ENCODE measurements at places on chromosomes 11 and 22.

- no peak overlapping the region for H3K27ac ChIP-seq
- H3K27me3 ChIP-seq = no peaks in the 10 kb centered on the region
- no peaks in the 10 kb centered on the region for H3K4me1 ChIP-seq
- H3K4me3 ChIP-seq = no peak overlapping the region
- no peak for DNase-seq
- no peaks in the 10 kb centered on the region for H3K36me3 ChIP-seq
These were observed 990.2 kb downstream of the BRD1 start for GRCh38 chr22:48837341-48837935.

DNA sequence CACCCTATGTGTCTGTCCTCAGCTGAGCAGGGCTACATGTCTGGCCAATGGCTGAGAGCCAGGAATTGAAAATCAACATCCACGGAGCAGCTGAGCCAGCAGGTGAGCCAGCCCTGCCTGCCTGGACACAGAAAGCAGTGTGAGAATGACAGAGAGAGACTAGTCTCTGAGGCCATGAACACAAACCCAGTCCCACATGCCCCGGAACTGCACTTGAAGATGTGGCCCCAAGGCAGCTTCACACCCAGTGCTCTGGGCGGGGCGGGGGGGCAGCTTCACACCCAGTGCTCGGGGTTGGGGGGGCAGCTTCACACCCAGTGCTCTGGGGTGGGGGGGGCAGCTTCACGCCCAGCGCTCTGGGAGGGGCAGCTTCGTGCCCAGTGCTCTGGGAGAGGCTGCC, 37.6 kb downstream of the TRMU start:
- H3K4me1 ChIP-seq = peaks cover 2% of the 10 kb centered on the region
- H3K27me3 ChIP-seq = no peaks in the 10 kb centered on the region
- H3K27ac ChIP-seq = no peak overlapping the region

DNA sequence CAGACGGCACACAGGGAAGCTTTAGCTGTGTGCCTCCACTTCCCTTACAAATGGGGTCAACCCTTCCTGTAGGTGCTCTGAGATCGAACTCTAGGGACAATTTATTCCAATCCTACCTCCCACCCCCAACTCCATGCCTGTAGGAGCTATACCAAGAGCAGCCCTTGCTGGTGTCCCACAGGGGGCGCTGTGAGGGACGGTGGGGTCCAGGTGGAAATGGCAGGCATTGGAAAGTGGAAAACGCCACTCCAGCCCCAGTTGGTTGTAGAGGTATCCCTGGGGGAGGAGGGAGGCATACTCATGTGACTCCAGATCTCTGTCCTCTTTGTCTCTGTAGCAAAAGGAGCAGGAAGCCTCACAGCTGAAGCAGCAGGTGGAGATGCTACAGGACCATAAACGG, 161.3 kb downstream of the MYO18B start:
- no peaks in the 10 kb centered on the region for H3K36me3 ChIP-seq
- DNase-seq = peak; percentile 80
- H3K27me3 ChIP-seq = peaks cover 5% of the 10 kb centered on the region
- H3K27ac ChIP-seq = no peak overlapping the region
- no peak overlapping the region for H3K4me3 ChIP-seq

GRCh38 chr11:64241491-64242374, 838 bp downstream of the FKBP2 start:
- peaks cover 12% of the 10 kb centered on the region for H3K36me3 ChIP-seq
- H3K4me1 ChIP-seq = peaks cover 37% of the 10 kb centered on the region
- DNase-seq = no peak
- no peaks in the 10 kb centered on the region for H3K27me3 ChIP-seq
- peak overlapping the region; percentile 96 for H3K27ac ChIP-seq

DNA sequence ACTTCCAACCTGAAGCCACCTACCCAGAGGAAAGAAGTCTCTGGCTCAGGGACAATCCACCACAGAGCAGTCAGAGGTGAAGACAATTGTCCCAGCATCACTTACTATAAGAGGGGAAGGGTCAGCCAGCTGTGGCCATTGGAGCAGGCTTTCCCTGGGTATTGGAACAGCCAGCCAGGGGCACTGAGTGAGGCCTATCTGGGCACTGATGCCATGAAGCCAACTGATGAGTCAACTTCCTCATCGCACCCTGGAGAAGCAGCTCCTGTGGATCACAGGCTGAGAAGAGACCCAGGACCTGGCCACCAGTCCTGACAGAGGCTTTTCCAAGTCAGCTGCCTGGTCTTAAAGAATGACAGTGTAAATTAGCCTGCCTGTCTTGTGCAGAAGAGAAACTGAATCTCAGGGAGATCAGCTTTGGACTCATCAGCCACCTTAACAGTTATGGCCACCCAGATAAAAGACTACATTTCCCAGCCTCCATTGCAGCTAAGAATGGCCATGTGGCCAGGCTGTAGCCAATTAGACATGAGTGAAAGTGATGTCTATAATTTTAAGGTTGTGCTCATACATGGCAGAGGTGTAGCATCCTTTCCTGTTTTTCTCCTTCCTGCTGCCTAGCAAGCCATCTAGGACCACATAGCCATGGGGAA, 19.0 kb downstream of the CHST1 start:
- peaks cover 17% of the 10 kb centered on the region for H3K27me3 ChIP-seq
- H3K4me1 ChIP-seq = no peaks in the 10 kb centered on the region
- no peaks in the 10 kb centered on the region for H3K36me3 ChIP-seq
- no peak overlapping the region for H3K27ac ChIP-seq
- H3K4me3 ChIP-seq = no peak overlapping the region

DNA sequence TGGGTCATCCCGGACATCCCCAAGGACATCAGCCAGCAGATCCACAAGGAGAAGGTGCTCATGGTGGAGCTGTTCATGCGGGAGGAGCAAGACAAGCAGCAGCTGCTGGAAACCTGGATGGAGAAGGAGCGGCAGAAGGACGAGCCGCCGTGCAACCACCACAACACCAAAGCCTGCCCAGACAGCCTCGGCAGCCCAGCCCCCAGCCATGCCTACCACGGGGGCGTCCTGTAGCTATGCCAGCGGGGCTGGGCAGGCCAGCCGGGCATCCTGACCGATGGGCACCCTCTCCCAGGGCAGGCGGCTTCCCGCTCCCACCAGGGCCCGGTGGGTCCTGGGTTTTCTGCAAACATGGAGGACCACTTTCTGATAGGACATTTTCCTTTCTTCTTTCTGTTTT, 15.3 kb upstream of the FADD start:
- H3K27me3 ChIP-seq = peaks cover 28% of the 10 kb centered on the region
- H3K27ac ChIP-seq = no peak overlapping the region
- H3K4me3 ChIP-seq = no peak overlapping the region
- peaks cover 3% of the 10 kb centered on the region for H3K4me1 ChIP-seq
- no peaks in the 10 kb centered on the region for H3K36me3 ChIP-seq

DNA sequence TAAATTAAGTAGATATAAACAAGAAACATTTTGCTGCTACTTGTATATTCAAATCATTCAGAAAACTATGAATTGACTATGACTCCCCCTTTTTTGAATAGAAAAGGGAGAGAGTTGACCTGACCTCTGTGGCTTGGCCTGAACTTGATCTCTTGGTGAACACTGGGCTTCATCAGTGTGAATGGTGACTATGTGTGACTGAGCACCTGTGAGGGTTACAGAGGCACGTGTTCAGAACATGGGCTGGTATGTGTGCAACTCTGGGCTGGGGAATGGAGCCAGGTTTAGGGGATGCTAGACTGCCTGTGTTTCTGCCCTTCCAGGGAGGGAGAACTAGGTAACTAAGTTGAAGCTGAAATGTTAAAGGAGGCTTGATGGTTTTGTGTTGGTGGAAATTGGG, 29.2 kb downstream of the HSD17B12 start:
- H3K4me3 ChIP-seq = no peak overlapping the region
- no peaks in the 10 kb centered on the region for H3K27me3 ChIP-seq
- no peak overlapping the region for H3K27ac ChIP-seq
- no peaks in the 10 kb centered on the region for H3K36me3 ChIP-seq

DNA sequence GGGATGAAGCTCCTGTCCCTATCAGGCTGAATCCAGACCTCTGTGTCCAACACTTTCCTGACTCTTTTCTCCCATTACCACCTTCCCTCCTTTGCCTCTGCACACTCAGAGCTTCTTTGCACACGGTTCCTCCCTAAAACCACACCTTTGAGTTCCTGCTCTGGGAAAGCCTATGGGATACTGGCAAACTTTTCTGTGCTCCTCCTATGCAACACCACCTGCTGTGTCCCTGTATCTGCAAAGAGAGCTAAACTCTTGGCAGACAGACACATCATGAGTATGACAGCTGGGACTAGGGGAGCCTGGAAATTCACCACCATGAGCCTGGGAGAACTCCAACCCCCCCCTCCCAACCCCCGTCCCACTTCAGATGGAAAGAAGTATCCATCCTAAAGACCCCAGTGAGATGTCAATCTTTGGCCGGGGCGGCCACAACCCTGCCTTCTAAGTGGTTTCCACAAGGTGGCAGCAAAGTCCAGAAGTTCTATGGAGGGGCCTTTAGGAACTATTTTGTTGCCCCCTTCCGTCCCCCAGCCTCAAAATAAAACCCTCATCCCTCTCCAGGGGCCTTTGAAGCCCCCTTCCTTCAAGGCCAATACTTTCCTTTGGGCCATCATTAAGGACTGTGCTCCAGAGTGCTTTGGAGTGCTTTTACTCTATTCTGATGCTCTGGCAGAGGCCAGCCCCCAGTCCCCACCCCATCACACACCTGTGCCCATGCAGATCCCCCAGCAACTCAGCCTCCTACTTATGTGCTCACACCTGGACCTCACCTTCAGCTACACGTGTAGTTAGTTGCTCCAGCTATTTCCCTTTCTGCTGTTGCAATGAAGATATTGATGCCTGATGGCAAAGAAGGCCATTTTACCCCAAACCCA, 19.4 kb downstream of the HTR3A start:
- DNase-seq = no peak
- no peak overlapping the region for H3K4me3 ChIP-seq
- peaks cover 42% of the 10 kb centered on the region for H3K27me3 ChIP-seq
- H3K27ac ChIP-seq = no peak overlapping the region
- H3K36me3 ChIP-seq = no peaks in the 10 kb centered on the region

DNA sequence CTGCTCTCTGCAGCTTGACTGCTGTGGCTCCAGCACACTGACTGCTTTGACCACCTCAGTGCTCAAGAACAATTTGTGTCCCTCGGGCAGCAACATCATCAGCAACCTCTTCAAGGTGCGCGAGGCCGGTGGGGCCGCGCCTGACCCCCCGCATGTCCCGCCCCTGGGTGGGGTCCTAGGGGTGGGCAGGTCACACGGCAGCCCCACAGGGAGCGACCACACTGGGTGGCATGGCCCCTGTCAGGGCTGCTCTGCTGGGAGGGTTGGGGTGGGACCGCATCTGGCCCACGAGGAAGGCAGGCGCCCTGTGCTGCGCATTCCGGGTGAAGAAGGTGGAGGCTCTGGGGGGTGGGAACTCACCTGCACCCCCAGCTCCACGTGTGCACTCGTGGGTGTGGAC, 4.7 kb upstream of the TSSC4 start:
- H3K36me3 ChIP-seq = peaks cover 2% of the 10 kb centered on the region
- H3K27me3 ChIP-seq = no peaks in the 10 kb centered on the region

GRCh38 chr11:44596525-44597276, 31.2 kb downstream of the CD82 start:
- H3K27ac ChIP-seq = no peak overlapping the region
- no peaks in the 10 kb centered on the region for H3K27me3 ChIP-seq
- H3K4me3 ChIP-seq = no peak overlapping the region
- peaks cover 49% of the 10 kb centered on the region for H3K4me1 ChIP-seq
- DNase-seq = no peak

GRCh38 chr11:102989379-102990047, 34.0 kb upstream of the MMP13 start:
- peaks cover 6% of the 10 kb centered on the region for H3K4me1 ChIP-seq
- H3K27me3 ChIP-seq = no peaks in the 10 kb centered on the region
- no peak overlapping the region for H3K4me3 ChIP-seq

- no peak overlapping the region for H3K4me3 ChIP-seq
- H3K36me3 ChIP-seq = no peaks in the 10 kb centered on the region
- H3K27me3 ChIP-seq = no peaks in the 10 kb centered on the region
- H3K27ac ChIP-seq = no peak overlapping the region
- H3K4me1 ChIP-seq = peaks cover 2% of the 10 kb centered on the region
These were observed 7.9 kb upstream of the MCHR1 start for GRCh38 chr22:40671369-40671768.

GRCh38 chr22:37239336-37240239, 4.5 kb downstream of the RAC2 start:
- peaks cover 10% of the 10 kb centered on the region for H3K27me3 ChIP-seq
- H3K4me3 ChIP-seq = no peak overlapping the region
- H3K27ac ChIP-seq = no peak overlapping the region
- no peak for DNase-seq

DNA sequence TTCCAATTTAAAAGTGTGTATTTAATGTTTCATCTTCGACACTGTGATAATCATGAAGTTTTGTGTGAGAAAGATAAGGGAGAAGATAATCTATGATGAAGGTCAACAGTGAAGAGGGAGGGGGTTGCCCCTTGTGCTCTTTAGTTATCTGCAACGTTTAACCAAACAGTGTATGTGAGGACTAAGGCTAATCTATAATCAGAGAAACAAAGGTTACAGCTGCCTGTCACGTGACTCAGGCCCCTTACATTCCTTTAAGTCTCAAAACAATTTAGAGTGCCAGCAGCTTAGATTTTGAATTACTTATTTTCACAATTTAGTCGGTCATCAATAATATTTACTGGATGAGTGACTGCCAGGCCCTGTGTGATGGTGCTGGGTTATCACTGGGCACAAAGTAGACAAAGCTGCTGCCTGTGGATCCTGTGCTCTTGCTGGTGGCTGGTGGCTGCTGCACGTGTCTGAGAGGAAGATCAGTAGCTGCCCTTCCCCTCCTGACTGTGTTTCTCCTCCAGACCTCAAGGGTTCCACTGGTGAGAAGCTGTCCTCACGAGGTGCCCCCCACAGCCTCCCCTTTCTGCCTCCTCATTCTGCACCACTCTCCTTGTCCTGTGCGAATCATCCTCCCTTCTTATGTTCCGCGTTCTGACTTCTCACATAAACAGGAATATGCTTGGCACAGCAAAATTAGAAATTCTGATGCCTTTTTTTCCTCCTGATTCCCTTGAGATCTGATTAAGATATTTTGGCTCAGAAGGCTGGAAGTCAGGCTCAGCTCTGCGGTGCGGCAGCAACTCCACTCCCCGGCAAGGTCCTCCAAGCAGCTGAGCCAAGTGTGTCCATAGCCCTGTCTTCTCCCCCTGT, 331.1 kb upstream of the B3GAT1 start:
- H3K27ac ChIP-seq = peak overlapping the region; percentile 12
- no peaks in the 10 kb centered on the region for H3K36me3 ChIP-seq
- no peaks in the 10 kb centered on the region for H3K4me1 ChIP-seq
- no peak overlapping the region for H3K4me3 ChIP-seq
- H3K27me3 ChIP-seq = no peaks in the 10 kb centered on the region
- no peak for DNase-seq

GRCh38 chr11:16935518-16936302, 78.5 kb downstream of the PLEKHA7 start:
- no peaks in the 10 kb centered on the region for H3K36me3 ChIP-seq
- H3K4me1 ChIP-seq = peaks cover 6% of the 10 kb centered on the region
- H3K4me3 ChIP-seq = no peak overlapping the region
- H3K27ac ChIP-seq = no peak overlapping the region
- no peak for DNase-seq

- H3K27me3 ChIP-seq = no peaks in the 10 kb centered on the region
- H3K27ac ChIP-seq = no peak overlapping the region
- DNase-seq = no peak
- no peaks in the 10 kb centered on the region for H3K4me1 ChIP-seq
These were observed 9.4 kb downstream of the DPP3 start for GRCh38 chr11:66489636-66490035.

Data from osteocyte (in vitro differentiated cells).